GM12865 (cell line): ENCODE measurements at places on chromosomes 16 and 17.

DNA sequence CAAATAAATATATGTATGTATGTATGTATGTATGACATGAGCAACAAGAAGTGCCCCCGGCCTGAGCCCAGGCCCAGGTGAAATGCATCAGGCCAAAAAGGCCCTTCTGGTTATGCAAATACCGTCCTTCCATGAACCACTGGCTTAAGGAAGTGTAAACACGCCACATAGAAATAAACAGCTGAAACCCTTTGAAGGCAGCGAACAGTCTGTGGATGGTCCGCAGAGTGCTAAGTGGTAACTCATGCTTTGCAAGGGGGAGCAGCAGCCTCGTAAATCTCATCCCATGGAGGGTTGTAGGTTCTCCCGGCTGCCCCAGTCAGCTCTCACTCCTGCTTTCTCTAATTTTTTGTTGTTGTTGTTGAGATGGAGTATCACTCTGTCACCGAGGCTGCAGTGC lies 36.7 kb downstream of the COTL1 start:
- no peak for DNase-seq

GRCh38 chr17:82458885-82459424 lies 414 bp downstream of the NARF start:
- DNase-seq: peak; percentile 65

DNA sequence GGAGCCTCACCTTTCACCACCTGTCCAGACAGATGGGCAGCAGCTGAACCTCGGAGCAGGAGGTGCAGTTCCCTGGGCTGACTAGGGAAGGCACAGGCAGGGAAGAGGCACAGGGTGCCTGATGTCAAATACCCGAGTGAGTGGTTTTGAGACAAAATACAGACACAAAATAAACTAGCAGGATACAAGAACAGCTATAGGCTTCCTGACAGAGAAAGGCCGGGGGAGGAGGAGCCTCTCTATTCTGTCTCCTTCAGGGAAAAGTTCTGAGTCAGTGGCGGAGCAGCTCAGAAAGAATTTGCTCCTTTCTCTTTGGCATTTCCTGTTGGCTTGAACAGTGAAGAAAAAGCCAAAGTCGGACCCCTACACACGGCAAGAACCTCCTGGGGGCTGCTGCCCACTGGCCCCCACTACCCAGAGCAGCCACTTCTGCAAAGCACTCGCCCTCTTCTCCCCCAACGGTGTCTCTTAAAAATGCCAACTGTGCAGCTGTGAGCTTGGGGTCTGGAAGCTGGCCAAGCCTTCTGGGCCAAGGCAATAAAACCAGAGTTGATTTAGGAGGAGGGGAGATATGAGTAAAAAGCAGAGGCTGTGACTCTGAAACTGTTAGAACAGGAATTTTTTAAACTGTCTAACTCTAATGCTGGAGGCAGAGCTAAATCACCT lies 14.4 kb upstream of the FAAP100 start:
- DNase-seq: no peak

- DNase-seq: peak; percentile 34
Measured at GRCh38 chr16:81497690-81498089, 53.1 kb downstream of the CMIP start.

GRCh38 chr16:85110105-85110504 lies 2.2 kb downstream of the CIBAR2 start:
- DNase-seq: no peak

DNA sequence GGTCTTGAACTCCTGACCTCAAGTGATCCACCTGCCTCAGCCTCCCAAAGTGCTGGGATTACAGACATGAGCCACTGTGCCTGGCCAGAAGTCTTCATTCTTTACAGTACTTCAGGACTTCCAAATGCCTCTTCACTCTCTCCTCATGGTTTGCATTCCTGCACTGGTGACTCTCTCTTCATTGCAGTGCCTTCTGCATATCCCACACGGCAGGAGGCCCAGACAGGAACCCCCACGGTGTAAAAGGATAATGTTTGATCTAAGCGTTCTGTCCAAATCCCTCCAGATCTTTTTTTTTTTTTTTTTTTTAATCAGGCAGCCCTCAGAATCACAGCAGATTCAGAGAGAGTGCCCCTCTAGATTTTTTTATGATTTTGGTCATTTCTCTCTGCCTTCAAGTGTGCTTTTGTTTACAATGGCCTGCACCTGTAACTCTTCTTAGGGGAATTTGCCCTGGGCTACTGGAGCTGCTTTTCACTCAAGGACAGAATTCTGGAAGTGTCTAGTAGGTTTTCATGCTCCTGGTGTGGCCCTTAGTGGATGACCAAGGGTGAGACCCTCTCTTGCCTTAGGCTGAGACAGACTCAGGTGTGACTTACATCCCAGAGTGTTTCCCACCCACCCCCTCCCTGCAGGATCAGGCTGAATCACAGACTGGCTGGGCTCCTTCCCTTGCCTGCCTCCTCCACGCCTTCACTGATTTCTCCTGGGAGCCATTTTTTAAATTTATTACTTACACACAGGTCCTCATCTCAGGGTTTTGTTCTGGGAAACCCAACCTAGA lies 19.8 kb upstream of the NF1 start:
- no peak for DNase-seq

GRCh38 chr17:10147040-10147439 lies 51.4 kb downstream of the GAS7 start:
- no peak for DNase-seq

GRCh38 chr16:83458612-83459011 lies 349.2 kb upstream of the HSBP1 start:
- DNase-seq: peak; percentile 80

GRCh38 chr17:61489719-61490490 lies 37.7 kb downstream of the TBX4 start:
- DNase-seq: no peak

- no peak for DNase-seq
Measured at GRCh38 chr16:23269248-23269953, 32.7 kb upstream of the SCNN1B start.

GRCh38 chr17:67200727-67201301 lies 44.2 kb downstream of the HELZ start:
- no peak for DNase-seq

GRCh38 chr16:52976539-52977167 lies 76.0 kb downstream of the CHD9NB start:
- DNase-seq: peak; percentile 44

DNA sequence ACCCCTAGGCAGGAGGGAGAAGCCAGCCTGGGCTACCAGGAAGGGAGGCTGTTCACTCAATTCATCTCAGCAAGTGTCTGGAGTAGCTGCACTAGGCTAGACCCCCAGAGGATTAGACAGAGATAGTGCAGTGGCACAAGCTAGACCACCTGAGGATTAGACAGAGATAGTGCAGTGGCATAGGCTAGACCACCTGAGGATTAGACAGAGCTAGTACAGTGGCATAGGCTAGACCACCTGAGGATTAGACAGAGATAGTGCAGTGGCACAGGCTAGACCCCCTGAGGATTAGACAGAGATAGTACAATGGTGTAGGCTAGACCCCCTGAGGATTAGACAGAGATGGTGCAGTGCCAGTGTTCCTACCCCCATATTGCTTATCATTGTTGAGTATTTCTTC lies 74.1 kb upstream of the SDK2 start:
- no peak for DNase-seq

GRCh38 chr16:20415541-20415940 lies 6.2 kb downstream of the ACSM5 start:
- no peak for DNase-seq

DNA sequence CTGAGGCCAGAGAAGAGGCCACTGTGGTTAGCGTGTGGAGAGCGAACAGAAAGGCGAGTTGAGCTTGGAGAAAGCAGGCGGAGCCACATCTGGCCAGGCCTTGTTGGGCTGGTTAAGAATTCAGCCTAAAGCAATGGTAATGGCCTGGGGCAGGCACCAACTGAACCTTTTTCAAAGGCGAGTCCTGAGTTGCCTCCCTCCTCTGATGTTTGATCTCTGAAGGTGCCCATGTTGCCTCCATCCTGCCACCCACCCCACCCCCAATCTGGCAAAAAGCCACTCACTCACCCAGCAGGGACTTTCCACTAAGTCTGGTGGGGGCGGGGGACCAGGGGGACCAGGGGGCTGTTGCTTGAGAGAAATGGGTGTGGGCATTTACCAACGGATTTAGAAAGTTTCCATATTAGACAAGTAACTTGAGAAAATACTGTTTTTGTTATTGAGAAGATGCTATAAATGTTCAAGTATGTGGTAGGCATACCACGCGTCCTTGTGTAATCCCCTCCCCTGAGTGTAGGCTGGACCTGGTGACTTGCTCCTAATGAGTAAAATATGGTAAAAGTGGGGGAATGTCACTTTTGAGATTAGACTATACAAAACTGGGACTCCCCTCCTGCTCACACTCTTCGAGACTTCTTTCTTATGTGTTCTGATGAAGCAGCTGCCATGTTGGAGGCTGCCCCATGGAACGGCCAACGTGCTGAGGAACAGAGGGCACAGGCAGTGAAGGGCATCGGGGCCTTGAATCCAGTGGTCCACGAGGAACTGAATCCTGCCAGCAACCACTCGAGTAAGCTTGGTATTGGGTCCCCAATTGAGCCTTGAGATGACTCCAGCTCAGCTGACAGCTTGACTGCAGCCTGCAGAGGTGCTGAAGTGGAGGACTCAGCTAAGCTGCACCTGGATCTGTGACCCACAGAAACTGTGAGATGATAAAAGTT lies 29.9 kb upstream of the TNS4 start:
- peak; percentile 71 for DNase-seq
